GM13977 (cell line): ENCODE measurements at places on chromosomes 2 and 18.

DNA sequence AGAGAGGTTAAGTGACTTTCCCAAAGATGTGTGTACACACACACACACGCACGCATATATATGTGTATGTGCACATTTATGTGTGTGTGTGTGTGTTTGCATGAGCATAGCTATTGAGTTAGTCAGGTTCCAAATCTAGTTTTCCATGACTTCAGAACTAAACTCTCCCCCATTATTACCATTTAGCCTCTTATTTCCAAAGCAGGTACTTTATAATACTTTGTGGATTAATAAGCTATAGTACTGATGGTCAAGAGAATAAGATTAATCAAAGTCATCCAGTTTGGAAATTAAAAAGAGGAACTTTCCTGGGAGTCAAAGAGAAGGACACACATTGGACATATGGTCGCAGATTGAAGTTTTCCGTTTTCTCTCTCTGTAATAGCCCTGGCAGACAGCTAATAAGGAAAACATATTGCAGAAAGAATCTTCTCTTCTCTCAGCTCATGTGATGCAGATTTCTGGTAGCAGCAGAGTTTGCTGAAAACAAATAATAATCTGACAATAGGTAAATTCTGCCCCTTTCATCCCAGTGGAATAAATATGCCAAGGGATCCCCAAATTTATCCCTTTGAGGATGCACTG lies 410.9 kb upstream of the TCF4 start:
- no peak for DNase-seq

GRCh38 chr2:224849264-224849663 lies 133.1 kb upstream of the CCDC195 start:
- DNase-seq = no peak

DNA sequence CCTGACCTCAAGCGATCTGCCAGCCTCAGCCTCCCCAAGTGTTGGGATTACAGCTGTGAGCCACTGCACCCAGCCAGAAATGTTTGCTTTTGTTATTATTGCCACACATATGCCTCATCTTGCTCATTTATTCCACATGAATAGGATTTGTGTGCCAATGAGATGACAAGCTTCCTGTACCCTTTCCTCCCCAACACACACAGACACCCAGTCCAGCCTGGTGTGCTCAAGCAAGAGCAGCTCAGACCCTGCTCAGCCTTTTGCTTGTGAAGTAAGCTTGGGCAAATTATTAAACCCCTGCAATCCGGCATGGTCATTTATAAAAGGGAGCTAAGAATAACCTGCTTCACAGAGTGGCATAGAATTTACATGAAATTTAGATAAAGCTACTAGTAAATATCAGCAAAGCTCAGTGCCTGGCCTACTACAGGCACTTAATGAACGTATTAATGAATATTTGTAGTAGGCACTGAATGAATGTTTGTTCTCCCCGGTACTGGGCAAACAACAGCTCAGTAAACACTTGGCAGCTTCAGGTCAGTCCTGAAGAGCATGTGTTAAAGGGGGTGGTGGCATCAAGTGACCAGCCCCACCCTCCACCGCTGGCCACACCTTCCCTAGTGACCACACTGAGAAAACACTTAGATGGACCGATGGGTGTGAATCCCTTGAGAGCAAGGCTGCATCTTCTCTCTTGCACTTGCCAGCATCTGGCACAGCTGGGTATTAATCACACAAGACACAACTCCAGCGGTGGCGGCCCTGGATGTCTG lies 280.2 kb downstream of the SRBD1 start:
- DNase-seq = no peak

- no peak for DNase-seq
Observed at GRCh38 chr2:76281156-76281841, 570.6 kb upstream of the GCFC2 start.

DNA sequence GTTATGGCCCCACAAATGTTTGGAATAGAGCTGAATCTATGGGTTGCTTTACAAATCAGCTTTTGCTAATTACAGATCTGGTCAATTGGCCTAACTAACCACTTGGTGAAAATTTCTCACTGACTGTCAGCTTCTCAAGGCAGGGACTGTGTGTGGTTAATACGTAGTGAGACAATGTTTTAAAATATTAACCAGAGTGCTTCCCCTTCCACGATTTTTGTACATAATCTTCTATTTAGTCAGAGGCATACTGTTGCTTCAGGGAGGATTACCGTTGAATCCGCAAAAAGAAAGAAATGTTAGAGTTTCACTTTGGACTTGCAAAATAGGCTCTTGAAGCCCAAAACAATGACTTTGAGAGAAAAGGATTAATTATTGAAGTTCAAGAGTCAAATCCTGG lies 14.9 kb upstream of the KCNS3 start:
- no peak for DNase-seq

DNA sequence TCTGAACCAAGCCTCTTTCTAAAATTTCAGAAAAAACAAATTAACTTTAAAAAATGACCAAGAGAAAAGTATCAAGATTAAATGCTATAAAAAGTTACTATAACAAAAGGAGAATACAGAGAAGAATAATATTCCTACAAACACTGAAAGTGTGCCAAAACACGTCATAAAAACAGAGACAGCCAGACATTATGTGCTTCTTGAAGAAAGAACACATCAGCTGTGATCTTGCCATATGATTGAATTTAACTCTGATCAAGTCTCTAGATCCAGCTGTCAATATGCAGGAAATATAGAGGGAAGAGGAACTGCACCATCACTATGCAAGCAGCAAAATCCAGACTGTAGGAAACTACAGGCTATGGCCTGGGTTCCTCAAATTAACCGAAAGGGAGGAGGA lies 33.7 kb upstream of the COL5A2 start:
- DNase-seq = no peak

GRCh38 chr18:67766930-67767329 lies 250.4 kb upstream of the DSEL start:
- no peak for DNase-seq

GRCh38 chr2:223589901-223590300 lies 12.3 kb downstream of the SCG2 start:
- DNase-seq = no peak

- DNase-seq = no peak
Observed at GRCh38 chr2:134785659-134786430, 52.6 kb upstream of the ACMSD start.

DNA sequence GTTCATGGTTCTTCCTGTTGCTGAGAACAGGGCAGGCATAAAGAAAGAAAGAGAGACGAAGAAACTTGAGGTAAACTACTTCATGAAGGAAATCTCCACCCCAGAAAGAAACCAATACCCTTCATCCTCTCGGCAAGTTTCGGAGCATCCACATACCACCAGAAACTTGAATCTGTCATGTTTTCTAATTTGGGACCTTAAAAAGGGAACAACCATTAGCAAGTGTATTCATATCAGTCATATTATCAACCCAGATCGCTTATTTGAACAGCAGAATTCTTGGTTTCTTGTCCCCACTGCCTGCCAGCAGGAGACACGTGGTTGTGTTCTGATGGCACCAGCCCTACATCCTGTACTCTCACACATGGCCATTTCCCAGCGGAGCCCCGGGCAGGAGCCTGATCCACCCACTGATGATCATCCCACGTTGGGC lies 53.2 kb upstream of the FZD7 start:
- DNase-seq = no peak

- no peak for DNase-seq
Observed at GRCh38 chr18:24964216-24964615, 387.8 kb downstream of the ZNF521 start.

GRCh38 chr2:64477979-64478378 lies 24.0 kb downstream of the LGALSL start:
- DNase-seq = no peak

DNA sequence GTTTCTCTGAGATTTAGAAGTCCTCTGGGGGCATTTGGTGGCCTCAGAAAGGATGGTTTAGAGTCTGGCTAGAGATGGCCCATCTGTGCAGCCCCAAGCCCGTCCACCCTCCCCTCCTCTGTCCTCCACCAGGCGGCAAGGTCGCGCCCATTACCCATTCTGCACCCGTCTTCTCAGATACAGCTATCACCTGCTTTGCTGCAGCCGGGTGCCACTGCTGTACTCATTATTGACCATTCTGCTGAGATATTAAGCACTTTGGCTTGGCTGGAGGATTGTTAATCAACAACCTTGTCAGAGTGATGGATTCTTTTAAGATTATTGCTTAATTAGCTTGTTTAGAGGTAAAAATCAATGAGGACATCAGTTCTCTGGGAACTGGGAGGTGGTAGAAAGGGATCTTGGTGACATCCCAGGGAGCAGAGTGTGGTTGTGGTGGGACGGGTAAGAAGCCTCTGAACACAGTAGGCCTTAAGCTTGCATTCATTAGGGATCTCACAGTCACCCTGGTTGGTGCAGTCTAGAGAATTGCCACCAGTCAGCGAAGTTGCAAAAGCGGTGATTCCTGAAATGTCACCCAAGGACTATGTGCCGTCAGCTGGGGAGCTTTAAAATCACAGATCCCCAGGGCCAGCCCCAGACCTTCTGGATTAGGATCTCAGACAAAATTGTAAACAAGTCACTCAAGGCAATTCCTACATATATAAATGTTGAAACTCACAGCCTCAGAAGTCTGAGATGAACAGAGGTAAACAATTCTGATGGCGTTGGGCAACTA lies 90.9 kb downstream of the CAPN13 start:
- no peak for DNase-seq

DNA sequence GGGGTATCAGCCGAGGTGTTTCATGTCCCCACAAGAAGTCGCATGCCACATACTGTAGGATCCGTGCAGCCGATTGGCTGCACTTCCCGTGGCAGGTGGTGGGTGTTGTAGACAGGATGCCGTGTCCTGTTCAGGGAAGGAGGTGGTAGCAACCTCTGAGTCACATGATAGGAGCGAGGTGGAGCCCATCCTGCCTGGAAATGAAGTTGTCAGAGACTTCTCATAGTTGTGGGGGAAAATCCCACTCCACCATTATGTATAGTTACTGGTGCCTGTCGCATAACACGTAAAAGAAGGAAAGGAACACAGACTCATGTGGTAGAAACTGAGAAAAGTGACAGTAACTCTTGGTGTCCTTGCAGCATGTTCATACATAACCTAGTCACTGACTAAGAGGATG lies 91.4 kb upstream of the IL1R2 start:
- DNase-seq = peak; percentile 36

DNA sequence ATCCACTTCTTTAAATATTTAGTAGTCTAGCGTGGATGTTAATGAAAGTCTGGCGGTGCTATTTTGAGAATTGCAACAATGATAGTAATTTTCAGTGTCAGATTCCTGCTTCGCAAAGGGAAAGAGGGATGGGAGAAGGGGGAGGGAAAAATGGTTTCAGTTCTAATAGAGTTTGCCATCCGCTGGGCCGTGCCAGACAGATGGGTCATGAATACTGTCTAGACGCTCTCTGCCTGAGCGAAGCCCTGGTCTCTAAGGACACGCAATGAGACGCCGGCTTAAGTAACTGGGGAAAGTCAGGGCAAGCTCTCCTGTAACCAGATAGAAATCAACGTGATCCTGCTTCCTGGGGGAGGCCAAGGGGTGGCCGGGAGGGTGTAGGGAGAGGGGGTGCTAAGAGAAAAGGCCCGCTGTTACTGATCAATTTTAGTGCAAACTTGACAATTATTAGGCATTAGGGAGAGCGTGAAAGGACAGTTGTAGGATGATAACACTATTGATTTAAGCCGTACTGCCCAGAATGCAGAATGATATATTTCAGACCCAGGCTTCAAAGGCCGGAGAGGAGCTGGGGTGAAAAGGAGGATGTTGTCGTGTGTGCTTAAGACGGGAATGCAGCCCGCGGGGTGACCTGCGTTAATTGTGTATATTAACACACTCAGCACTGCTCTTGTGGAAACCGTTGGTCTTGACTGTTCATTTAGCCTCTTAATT lies 229.2 kb downstream of the LDLRAD4 start:
- no peak for DNase-seq

- DNase-seq = no peak
Observed at GRCh38 chr18:570256-570655, 9.9 kb upstream of the CETN1 start.

- no peak for DNase-seq
Observed at GRCh38 chr2:124663645-124663997, 638.5 kb downstream of the CNTNAP5 start.

DNA sequence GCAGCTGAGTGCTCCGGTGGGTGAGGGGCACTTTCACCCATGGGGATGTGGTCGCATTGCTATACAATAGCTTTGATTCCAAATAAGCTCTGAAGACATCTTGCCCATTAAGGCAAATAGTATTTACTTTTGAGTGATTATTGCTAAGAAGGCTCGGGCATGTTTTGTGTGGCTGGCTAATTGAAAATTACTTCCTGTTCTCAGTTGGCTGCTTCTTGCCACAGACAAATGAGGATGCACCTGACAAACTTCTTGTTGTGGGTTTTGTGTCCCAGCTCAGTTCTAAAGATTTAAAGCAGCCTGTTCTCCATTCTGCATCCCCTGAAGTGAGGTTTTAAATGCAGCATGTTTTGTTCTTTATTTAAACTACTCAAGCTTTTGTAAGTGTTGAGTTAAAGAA lies 88.3 kb downstream of the KCNS3 start:
- DNase-seq = no peak

DNA sequence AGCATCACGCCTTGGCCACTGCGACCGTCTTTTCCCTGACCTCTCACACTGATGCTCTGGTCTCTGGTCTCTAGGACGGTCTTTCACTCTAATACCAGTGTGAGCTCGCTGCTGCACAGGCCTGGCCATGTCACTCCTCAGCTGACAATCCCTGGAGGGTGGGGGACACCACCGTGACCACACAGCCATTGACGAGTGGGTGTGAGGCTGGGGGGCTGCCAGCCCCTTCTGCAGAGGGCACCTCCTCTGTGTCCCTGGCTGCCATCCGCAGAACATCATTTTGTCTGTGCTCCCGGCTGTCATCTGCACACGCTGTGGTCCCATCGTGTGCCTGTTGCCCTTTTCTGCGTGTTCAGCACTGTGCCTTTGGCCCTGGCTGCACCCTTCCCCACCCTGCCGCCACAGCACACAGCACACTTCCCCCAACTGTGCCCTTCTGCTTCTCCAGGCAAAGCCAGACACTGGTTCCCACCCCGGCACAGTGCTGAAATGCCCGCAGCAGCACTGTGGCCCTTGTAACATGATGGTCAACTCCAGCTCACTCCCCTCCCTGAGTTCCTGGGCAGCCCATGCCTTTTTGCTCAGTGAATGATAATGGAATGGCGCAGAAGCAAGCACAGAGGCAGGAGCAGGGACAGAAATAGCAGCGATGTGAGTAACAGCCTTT lies 30.4 kb upstream of the INHBB start:
- no peak for DNase-seq

- DNase-seq = no peak
Observed at GRCh38 chr2:75553935-75554531, 6.7 kb downstream of the EVA1A start.

DNA sequence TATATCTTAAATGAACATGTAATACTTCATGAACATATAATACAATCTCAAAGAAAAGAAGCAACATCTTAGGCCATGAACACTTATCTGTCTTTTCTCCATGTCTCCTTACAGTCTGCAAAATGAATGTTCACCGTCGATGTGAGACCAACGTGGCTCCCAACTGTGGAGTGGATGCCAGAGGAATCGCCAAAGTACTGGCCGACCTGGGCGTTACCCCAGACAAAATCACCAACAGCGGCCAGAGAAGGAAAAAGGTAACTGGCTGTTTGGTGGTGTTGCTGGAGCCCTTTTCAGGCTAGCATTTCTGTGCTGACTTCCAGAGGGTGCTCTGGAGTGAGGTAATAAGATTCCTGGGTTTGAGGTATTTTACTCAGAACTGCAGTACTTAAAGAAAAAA lies 295.9 kb upstream of the EPAS1 start:
- DNase-seq = no peak
